ENCODE measurements at places on chromosomes 2 and 18.

DNA sequence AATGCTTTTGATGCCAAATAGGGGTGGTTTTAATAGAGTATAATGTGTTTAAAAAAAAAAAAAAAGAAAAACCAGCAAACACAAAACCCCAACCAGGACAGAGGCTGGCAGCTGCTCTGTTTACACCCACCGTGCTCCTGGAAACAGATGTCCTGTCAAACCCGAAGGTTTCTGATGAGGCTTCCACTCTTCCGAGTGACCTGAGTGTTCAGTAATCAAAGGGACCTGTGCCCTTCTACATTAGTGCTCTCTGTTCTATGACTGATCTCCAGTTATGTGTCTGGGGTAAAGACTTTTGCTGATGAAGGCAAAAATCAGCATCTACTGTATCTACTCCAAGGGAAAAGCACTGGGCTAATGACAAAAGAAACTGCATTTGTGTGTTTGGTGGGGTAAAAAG is 3.5 kb upstream of the KLHL29 start:
- DNase-seq: peak; percentile 25

DNA sequence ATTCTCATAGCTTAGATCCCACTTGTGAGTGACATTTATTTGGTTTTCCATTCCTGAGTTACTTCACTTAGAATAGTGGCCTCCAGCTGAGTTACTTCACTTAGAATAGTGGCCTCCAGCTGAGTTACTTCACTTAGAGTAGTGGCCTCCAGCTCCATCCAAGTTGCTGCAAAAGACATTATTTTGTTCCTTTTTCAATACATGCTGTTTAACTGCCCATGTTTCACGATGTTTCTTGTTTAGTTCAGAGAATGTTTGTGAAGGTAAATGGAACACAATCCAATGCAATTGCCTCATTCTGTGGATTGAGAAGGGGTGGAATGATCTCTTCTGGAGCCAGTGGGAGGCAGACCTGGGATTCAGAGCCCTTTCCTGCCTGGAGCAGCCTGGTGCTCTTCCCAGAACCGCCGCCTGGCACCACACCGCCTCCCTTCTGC is 273.5 kb upstream of the ATP5MC3 start:
- DNase-seq: no peak

- no peak for DNase-seq
These were observed 854.2 kb upstream of the ZEB2 start for GRCh38 chr2:145374165-145374564.

GRCh38 chr2:128642821-128643220 is 324.2 kb upstream of the HS6ST1 start:
- DNase-seq: no peak

- no peak for DNase-seq
These were observed 98.2 kb upstream of the DTNA start for GRCh38 chr18:34611904-34612303.

GRCh38 chr2:168136392-168136977 is 110.9 kb downstream of the STK39 start:
- peak; percentile 50 for DNase-seq

DNA sequence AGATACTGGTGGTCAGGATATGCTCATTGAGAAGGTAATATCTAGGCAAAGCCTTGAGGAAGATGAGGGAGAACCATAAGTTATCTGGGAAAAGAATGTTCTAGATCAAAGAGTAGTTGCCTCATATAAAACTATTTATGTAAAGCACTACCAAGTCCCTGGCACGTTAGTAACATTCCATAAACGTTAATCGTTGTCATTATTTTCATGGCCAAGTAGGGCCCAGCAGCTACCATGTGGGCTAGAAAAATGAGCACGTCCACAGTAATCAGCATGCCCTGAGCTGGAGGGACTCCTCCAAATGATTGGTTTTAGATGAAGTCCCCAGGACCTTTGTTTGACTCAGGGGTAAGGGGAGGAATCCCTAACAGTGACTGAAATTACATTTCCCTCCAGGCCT is 32.7 kb upstream of the AFTPH start:
- DNase-seq: no peak

DNA sequence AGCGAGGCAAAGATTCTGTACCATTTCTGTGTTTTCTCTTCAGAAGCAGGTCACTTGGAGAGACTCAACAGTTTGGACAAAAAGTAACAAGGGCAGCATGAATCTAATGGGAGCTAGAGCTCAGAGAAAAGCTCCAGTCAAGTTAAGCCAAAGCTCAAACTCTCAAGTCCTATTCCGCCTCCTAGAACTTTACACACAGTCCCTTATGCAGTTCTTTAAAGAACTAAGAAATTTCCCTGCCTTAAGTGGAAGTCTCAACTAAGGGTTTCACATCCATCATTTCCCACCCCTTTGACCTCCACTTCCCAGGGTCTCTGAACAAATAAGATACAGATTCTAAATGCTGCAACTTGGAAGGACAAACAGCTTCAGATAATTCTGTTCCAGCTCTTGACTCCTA is 121.3 kb upstream of the RNU4ATAC start:
- DNase-seq: no peak

- no peak for DNase-seq
These were observed 123.7 kb downstream of the QPCT start for GRCh38 chr2:37468170-37468569.

- DNase-seq: peak; percentile 44
These were observed 54.7 kb upstream of the TGFA start for GRCh38 chr2:70608373-70608772.

- no peak for DNase-seq
These were observed 301.3 kb upstream of the RGPD4 start for GRCh38 chr2:107525406-107525805.

- DNase-seq: no peak
These were observed 72.7 kb upstream of the ITPRID2 start for GRCh38 chr2:181818840-181819239.

DNA sequence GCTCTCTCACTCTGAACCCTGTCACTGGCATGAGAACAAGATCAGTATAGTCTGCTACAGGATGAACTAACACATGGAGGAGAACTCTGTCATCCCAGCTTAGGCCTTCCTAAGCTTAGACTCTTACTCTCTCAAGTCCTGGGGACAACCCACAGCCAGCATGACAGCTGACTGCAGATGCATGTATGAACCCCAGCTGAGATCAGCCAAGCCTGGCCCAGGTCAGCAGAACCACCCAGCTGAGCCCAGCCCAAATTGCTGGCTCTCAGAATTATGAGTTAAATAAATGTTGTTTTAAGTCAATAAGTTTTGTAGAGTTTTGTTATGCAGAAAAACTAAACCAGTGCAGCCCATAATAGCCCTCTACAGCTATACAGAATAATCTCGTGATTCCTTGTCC is 287.3 kb downstream of the TNS1 start:
- no peak for DNase-seq

GRCh38 chr2:154495455-154495868 is 203.0 kb upstream of the KCNJ3 start:
- DNase-seq: no peak

- no peak for DNase-seq
These were observed 34.2 kb downstream of the ASXL2 start for GRCh38 chr2:25844089-25844488.

GRCh38 chr2:41737888-41738287 is 309.9 kb upstream of the PKDCC start:
- no peak for DNase-seq
